ENCODE measurements at places on chromosomes 7 and 10. TPM values are rescaled to one million over a fixed set of nuclear protein-coding genes. Genes with fewer than 3 reads are reported as not detected.
A peak's percentile ranks its signal among the peaks of the same experiment; 100 is the strongest.

IFIT1B gene
- not detected for total RNA-seq

CALCR gene
- not detected for total RNA-seq

CAMK2B gene
- total RNA-seq, result 0.31 TPM

ARHGAP12 gene
- total RNA-seq, result 68.9 TPM

CYP3A7 gene
- total RNA-seq, result not detected

HMX3 gene
- 0.12 TPM for total RNA-seq

JAKMIP3 gene
- total RNA-seq, result 0.31 TPM

MNX1 gene
- total RNA-seq, result not detected

MYOF gene
- total RNA-seq, result 1.6 TPM

GRCh38 chr10:126475074-126475691 lies 86.9 kb upstream of the ADAM12 start:
- no peaks in the 10 kb centered on the region for H3K27me3 ChIP-seq
- peaks cover 5% of the 10 kb centered on the region for H3K4me1 ChIP-seq
- no peak for DNase-seq
- H3K4me3 ChIP-seq, result no peak overlapping the region
- no peak overlapping the region for H3K27ac ChIP-seq

- no peak overlapping the region for H3K4me3 ChIP-seq
- no peaks in the 10 kb centered on the region for H3K27me3 ChIP-seq
- DNase-seq, result no peak
- no peak overlapping the region for H3K27ac ChIP-seq
- no peaks in the 10 kb centered on the region for H3K4me1 ChIP-seq
These were observed 9.2 kb downstream of the MKI67 start for GRCh38 chr10:128116851-128117615.

GRCh38 chr7:84122582-84123360 lies 71.8 kb downstream of the SEMA3A start:
- no peaks in the 10 kb centered on the region for H3K27me3 ChIP-seq
- H3K4me3 ChIP-seq, result no peak overlapping the region
- no peak for DNase-seq
- peaks cover 40% of the 10 kb centered on the region for H3K4me1 ChIP-seq
- peak overlapping the region; percentile 48 for H3K27ac ChIP-seq

GRCh38 chr10:70573599-70574506 lies 28.7 kb downstream of the PRF1 start:
- H3K27me3 ChIP-seq, result no peaks in the 10 kb centered on the region
- no peak overlapping the region for H3K27ac ChIP-seq
- H3K36me3 ChIP-seq, result no peaks in the 10 kb centered on the region
- DNase-seq, result no peak

DNA sequence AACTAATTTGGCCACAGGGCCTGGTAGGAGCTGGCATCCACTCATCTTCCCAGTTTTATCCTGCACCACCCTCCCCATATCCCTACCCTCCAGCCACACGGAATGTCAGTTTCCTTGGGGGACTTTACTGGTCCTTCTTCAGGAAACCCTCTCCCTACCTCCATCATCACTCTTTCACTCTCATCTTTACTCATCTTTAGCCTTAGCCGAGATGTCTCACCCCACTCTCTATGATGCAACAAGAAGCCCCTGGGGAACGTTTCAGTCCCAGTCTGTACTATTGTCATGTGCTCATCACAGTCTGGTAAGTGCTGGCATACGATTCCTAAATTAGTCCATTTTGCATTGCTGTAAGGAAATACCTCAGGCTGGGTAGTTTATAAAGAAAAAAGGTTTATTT lies 34.9 kb upstream of the TMEM248 start:
- H3K27ac ChIP-seq, result no peak overlapping the region
- H3K36me3 ChIP-seq, result no peaks in the 10 kb centered on the region
- H3K4me1 ChIP-seq, result no peaks in the 10 kb centered on the region
- H3K27me3 ChIP-seq, result no peaks in the 10 kb centered on the region
- no peak overlapping the region for H3K4me3 ChIP-seq
- no peak for DNase-seq

- H3K27me3 ChIP-seq, result no peaks in the 10 kb centered on the region
- H3K36me3 ChIP-seq, result no peaks in the 10 kb centered on the region
- H3K4me1 ChIP-seq, result peaks cover 13% of the 10 kb centered on the region
- no peak for DNase-seq
These were observed 72.8 kb upstream of the DDC start for GRCh38 chr7:50637725-50638643.

GRCh38 chr7:101739775-101740398 lies 77.5 kb upstream of the CUX1 start:
- no peak overlapping the region for H3K4me3 ChIP-seq
- no peak overlapping the region for H3K27ac ChIP-seq
- no peak for DNase-seq
- H3K27me3 ChIP-seq, result peaks cover 9% of the 10 kb centered on the region
- peaks cover 5% of the 10 kb centered on the region for H3K4me1 ChIP-seq

DNA sequence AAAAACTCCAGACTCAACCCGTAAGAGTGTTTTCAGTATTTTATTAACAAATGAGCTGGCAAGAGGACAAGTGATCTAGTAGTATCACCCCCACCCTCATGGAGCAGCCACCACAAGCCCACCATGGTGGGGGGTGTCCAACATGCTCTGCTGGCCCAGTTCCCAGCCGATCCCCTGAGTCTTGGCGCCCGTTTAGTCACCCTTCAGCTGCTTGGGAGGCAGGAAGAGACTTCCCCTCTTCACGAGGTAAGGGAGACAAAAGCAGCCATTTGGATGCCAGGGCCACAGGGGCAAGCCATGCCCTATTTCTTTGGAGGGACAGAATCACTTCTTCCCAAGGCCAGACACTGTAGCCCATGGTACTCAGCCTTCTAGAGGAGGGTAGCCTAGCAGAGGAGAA lies 54.1 kb downstream of the NOD1 start:
- peaks cover 7% of the 10 kb centered on the region for H3K4me1 ChIP-seq
- no peak overlapping the region for H3K4me3 ChIP-seq
- DNase-seq, result no peak
- no peaks in the 10 kb centered on the region for H3K27me3 ChIP-seq
- no peaks in the 10 kb centered on the region for H3K36me3 ChIP-seq

- no peaks in the 10 kb centered on the region for H3K36me3 ChIP-seq
- DNase-seq, result peak; percentile 64
These were observed 149.4 kb downstream of the SNX10 start for GRCh38 chr7:26441002-26441521.

GRCh38 chr10:117743509-117743908 lies 201.0 kb downstream of the EMX2 start:
- H3K36me3 ChIP-seq, result no peaks in the 10 kb centered on the region
- no peaks in the 10 kb centered on the region for H3K27me3 ChIP-seq
- H3K27ac ChIP-seq, result no peak overlapping the region
- peaks cover 11% of the 10 kb centered on the region for H3K4me1 ChIP-seq
- H3K4me3 ChIP-seq, result no peak overlapping the region
- DNase-seq, result no peak

GRCh38 chr7:115097175-115097671 lies 175.3 kb downstream of the MDFIC start:
- no peaks in the 10 kb centered on the region for H3K36me3 ChIP-seq
- no peak for DNase-seq
- no peaks in the 10 kb centered on the region for H3K27me3 ChIP-seq
- no peak overlapping the region for H3K27ac ChIP-seq
- H3K4me3 ChIP-seq, result no peak overlapping the region

DNA sequence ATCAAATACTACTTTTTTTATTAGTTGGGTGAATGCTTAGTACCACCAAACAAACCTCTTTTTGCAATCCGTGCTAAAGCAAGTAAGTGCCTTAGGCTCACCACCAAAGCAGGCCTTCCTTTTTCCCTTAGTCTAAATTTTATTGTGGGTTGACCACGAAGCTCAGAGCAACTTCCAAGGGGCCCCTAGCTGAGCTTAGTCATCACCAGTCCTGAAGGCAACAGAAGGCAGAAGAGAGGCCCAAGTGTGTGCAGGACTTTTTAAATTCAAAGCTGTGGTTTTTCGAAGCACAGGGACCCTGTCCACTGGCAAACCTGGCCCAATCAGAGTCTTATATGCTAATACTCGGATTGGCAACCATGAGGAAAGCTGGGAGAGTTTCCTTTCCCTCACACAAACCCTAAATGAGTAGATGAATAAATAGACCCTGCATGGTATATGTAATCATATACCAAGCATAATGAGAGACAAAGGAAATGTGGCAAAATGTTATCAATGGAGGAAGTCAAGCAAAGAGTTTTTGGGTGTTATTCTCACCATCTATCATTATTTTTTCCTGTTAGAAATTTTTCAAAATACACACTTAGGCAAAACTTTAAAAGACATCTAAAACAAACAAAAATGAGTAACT lies 453.2 kb upstream of the GALNT17 start:
- no peak overlapping the region for H3K4me3 ChIP-seq
- H3K27ac ChIP-seq, result no peak overlapping the region
- no peaks in the 10 kb centered on the region for H3K36me3 ChIP-seq

GRCh38 chr7:75945297-75946168 lies 30.6 kb downstream of the POR start:
- no peak overlapping the region for H3K4me3 ChIP-seq
- no peaks in the 10 kb centered on the region for H3K4me1 ChIP-seq
- no peaks in the 10 kb centered on the region for H3K36me3 ChIP-seq
- H3K27ac ChIP-seq, result no peak overlapping the region
- H3K27me3 ChIP-seq, result no peaks in the 10 kb centered on the region

DNA sequence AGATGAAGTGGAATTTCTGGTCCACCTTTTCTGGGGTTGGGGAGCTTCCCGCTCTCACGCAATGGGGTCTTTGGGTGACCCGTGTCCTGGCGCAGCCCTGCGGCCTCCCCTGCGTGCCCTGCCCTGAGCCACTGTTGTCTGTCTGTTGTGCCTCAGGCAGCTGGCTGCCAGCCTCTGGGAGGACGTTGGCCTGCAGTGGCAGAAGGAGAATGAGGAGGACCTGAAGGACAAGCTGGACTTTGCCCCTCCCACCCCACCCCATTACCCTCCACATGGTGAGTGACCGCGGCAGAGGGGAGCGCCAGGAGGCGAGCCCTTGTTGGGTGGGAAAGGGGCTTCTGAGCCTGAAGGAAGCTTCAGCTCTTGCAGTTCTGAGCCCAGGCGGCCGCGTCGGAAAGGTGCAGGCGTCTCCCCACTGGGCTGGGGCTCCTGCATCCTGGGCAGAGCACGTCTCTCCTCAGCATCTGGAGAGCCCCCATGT lies 14.2 kb upstream of the PRKAR1B start:
- no peak overlapping the region for H3K27ac ChIP-seq
- H3K4me1 ChIP-seq, result no peaks in the 10 kb centered on the region
- DNase-seq, result no peak
- no peak overlapping the region for H3K4me3 ChIP-seq
- no peaks in the 10 kb centered on the region for H3K36me3 ChIP-seq

DNA sequence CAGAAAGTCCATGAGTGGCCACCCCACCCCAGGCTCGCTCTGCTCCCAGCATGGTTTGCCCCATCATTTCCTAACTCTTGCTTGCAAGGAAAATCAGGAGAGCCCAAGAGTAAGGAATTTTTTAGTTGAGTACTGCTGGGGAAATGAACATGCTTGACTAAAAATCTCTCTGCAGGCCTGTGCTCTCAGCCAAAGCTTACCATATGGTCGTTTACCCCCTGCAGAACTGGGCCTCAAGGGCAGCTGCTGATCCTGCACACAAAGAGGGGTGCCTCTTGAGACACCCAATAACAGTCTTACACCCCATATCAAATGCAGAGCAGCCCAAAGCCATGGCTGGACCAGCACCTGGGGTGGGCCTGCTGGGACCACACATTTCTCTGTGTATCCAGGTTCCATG lies 183.2 kb downstream of the CXCL12 start:
- H3K36me3 ChIP-seq, result no peaks in the 10 kb centered on the region
- no peak overlapping the region for H3K27ac ChIP-seq
- H3K27me3 ChIP-seq, result no peaks in the 10 kb centered on the region
- H3K4me1 ChIP-seq, result peaks cover 23% of the 10 kb centered on the region

- H3K27me3 ChIP-seq, result no peaks in the 10 kb centered on the region
- no peak for DNase-seq
- H3K36me3 ChIP-seq, result no peaks in the 10 kb centered on the region
These were observed 79.5 kb downstream of the NEBL start for GRCh38 chr10:20817646-20818045.

DNA sequence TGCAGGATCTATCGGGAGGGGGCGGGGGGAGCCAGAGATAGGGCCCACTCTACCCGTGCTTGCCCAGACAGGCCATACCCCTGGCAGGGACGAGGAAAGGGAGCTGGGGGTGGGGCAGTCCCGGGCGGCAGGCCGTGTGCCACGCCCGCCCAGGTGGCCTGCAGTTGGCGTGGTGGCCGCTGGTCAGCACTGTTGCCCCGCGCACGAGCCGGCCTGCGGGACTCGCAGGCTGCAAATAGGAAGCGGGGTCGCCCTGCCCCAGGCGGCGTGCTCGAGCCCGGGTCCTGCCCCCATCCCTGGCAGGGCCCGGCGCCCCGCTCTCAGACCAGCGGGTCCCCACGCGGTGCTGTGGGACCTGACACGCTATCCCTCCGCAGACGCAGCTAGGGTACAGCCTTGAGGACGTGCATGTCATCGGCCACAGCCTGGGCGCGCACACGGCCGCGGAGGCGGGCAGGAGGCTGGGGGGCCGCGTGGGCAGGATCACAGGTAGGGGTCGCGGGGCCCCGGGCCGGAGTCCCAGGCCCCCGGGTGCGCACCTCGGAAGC lies 6.7 kb downstream of the PNLIPRP2 start:
- DNase-seq, result peak; percentile 88
- H3K27ac ChIP-seq, result no peak overlapping the region
- peak overlapping the region; percentile 55 for H3K4me3 ChIP-seq
- H3K4me1 ChIP-seq, result peaks cover 13% of the 10 kb centered on the region

DNA sequence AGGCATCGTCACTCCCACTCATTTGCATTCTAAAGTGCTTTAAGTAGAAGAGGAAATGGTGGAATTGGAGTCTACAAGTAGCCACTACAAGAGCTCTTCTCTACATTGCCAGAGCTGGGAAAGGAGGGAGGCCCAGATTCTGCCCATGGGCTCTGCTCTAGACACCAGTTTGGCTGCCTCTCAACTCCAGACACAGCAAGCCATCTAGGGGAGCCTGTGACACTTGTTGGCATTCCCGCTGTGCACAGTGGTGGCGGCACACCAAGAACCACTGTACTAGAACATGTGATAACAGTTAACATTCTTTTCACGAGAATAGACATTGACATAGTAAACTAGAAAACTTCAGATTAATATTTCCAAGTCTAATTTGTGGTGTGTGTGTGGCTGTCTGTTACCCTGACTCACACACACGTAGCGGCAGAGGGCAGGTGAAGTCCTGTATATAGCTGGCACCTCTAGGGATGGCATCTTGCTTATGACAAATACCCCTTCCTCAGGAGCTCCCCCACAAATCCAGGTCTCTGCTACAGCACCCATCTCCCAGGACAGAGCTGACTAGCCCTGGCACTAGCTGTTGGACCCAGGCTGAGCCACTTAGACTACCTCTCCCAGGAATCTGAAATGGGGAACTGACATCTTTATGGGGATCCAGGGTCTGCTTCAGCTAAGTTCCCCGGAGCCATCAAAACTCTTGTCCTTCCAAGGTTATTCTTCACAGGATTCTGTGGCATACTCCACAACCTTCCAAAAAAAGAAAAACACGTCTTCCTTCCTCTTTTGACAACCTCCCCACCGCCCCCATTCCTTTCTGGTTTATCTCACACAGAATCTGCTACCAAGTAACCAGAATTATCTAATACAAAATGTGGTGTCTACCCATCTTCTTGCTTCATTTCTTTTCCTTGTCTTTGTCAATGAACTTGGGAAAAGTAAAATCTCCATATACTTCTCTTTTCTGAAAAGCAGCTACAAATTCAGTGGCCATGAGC lies 54.7 kb upstream of the MRLN start:
- no peak for DNase-seq
- H3K27me3 ChIP-seq, result no peaks in the 10 kb centered on the region
- no peak overlapping the region for H3K27ac ChIP-seq
- peaks cover 16% of the 10 kb centered on the region for H3K36me3 ChIP-seq
- H3K4me3 ChIP-seq, result no peak overlapping the region
- H3K4me1 ChIP-seq, result peaks cover 9% of the 10 kb centered on the region
